Testis (tissue), 5 donors: ENCODE measurements at places on chromosomes 11 and 22.

GRCh38 chr11:6572215-6572614 lies 31.2 kb downstream of the RRP8 start:
- no peak for DNase-seq

DNA sequence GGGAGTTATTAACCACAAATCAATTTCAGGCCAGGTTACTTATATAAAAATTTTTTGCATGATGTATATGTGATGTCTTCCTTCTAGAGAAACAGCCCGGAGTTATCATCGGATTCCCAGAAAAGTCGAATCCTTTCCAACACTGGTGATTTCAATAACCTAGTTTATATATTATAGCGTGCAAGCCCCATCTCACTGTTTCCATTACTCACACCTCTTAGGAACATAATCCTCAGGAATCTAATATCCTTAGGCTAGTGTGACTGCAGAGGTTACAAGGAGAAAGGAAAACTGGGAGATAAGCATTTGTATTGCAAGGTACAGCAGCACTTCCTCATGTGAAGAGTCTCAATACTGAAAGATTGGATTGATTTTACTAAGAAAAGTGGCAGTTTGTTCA lies 20.3 kb downstream of the ARHGAP20 start:
- no peak for DNase-seq

DNA sequence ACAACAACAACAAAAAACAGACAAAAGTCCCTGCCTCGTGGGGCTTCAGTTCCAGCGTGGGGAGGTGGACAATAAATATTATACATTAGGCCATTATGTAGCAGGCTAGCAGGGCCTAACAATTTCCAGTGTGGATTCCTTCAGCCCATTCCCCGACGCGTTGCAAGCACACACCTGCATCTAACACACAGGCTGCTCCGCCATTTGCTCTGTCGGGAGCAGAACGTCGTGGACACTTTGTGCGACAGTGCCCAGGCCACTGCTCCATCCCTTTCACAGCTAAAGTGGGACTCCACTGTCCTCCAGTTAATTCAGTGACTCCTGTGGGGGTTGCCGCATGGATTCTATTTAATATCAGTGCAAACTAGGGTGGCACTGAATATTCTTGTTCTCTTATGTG lies 10.9 kb upstream of the FGF3 start:
- no peak for DNase-seq

- no peak for DNase-seq
Observed at GRCh38 chr11:61586792-61587430, 6.0 kb upstream of the SYT7 start.
